Activated CD4-positive, alpha-beta T cell treated with anti-CD3 and anti-CD28 coated beads for 48 hours (primary cell): ENCODE measurements at places on chromosomes 6 and 20.

- DNase-seq, result peak; percentile 38
Observed at GRCh38 chr6:894274-894673, 201.3 kb upstream of the EXOC2 start.

DNA sequence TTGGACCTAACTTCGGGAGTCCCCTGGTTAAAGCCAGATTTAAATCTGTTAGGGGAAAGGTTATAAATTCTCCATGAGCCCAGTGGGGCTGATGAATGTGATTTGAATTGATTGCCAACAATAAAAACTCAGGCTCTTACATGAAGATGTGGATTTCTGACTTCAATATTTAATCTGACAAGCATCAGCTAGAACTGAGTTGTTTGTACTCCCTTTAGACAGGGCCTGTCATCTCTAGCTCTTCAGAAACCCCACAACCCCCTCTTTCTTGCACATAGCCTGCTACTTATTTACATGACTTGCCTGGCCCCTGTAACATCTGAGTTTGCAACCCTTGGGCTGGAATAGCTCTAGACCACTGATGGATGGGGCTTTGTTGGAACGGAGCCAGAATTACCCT is 191.6 kb upstream of the PLCB4 start:
- no peak for DNase-seq

- no peak for DNase-seq
Observed at GRCh38 chr20:52446421-52447224, 255.0 kb upstream of the ZFP64 start.

DNA sequence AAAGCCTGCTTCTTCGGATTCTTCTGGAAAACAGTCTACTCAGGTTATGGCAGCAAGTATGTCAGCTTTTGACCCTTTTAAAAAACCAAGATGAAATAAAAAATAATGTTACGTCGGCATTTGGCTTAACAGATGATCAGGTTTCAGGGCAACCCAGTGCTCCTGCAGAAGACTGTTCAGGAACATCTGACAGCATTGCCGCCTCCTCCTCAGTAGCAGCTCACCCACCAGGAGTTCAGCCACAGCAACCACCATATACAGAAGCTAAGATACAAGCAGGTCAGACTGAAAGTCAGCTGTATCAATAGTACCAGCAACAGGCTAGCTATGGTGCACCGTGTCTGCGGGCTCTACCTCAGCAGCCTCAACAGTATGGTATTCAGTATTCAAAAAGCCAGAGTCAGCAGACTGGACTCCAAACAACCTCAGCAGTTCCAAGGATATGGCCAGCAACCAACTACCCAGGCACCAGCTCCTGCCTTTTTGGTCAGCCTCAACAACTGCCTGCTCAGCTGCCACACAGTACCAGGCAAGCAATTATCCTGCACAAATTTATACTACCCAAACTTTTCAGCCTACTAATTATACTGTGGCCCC is 51.9 kb downstream of the BTBD9 start:
- no peak for DNase-seq

GRCh38 chr20:12289465-12289864 is 371.8 kb downstream of the BTBD3 start:
- no peak for DNase-seq

DNA sequence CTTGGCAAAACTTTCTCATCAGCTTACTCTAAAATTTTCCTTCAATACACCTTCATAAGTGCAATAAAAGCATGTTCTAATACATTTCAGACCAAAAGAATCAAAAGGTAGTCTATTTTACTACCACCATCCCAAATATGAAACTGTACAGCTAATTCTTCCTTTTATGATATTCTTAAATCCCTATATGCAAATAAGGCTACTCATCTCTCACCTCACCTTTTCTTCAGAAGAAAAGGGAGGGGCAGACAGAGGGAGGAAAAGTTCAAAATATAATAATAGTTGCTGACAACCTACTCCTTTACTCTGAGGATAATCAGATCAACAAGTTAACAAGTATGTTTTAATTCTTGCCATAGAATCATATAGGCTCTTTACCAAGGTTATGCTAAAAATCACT is 7.4 kb downstream of the C6orf120 start:
- no peak for DNase-seq

GRCh38 chr20:51470499-51470820 is 72.1 kb downstream of the NFATC2 start:
- DNase-seq, result no peak

DNA sequence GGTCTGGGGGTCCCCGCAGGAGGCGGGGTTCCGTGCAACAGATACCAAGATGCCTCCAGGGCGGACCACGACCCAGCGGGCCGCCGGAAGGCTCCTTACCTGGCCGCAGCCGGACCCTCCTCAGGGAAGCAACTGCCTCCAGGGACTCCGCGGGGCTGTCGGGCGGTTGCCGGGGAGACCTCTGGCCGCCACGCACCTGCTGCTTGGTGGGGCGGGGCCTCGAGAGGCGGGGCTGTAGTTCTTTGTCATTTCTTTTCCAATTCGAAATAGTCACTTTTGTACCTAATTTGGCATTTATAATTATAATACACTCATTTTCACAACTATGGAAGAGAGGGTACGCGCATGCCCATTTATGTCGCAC is 647 bp downstream of the AK9 start:
- DNase-seq, result peak; percentile 76

- DNase-seq, result no peak
Observed at GRCh38 chr6:3356824-3357420, 98.2 kb downstream of the PSMG4 start.

- no peak for DNase-seq
Observed at GRCh38 chr6:83062225-83062624, 3.4 kb downstream of the UBE3D start.

GRCh38 chr6:153858529-153858928 is 180.5 kb upstream of the OPRM1 start:
- DNase-seq, result no peak
